ENCODE measurements at places on chromosomes 4 and X.

DNA sequence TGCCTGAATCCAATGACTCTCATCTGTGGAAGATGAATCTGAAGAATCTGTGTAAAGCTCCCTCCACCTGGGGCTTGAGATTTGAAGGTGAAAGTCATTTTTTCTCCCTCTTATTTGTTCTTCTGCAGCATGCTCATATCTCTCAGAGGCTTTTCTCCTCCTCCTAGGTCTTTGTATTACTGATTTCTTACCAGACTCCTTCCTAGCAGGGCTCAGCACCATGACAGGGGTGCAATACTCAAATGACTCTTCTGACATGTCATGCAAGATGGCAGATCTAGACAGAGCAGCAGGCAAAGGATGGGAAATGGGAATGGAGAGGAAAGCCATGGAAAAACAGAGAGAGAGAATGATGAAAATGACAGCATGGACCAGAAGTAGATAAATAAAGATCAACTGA is 118.3 kb downstream of the TMA16 start:
- no peak for DNase-seq

DNA sequence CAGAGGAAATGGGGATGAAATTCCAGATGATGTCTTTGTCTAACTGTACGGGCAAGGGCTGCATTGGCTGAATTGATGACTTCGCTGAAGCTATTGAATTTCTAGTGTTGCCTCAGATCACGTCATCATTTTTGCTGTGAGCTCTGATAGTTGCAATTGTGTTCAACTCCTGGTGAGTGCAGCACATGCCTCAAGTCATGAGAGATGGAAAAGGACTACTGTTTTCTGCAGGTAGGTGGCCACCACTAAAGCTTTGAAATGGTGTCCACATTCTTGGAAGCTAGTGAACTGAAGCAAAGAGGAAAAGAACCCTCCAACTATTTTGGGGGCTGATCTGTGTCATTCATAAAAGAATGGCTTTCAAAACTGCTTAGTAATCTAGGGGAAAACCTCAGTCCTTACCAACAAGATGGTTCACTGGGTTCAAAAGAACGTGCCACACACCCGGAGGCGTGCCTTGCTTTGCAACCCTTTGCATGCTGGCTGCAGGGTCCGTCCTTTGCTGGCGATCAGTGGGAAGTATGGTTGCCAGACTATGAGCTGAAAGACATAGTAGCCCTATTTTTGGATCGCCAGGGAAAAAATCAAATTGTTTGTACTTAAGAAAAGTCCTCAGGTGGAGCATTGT is 88.1 kb upstream of the STOX2 start:
- DNase-seq = no peak

GRCh38 chr4:148420397-148420796 is 21.8 kb downstream of the NR3C2 start:
- DNase-seq = no peak

- no peak for DNase-seq
Observed at GRCh38 chr4:25592736-25593135, 62.9 kb upstream of the SLC34A2 start.

GRCh38 chrX:39065051-39065871 is 264.0 kb downstream of the MID1IP1 start:
- no peak for DNase-seq

- no peak for DNase-seq
Observed at GRCh38 chr4:11636551-11636950, 207.9 kb upstream of the HS3ST1 start.

All from pulmonary artery endothelial cell (primary cell).